Skeletal muscle cell (primary cell): ENCODE measurements at places on chromosomes 6 and 20.
A peak's percentile ranks its signal among the peaks of the same experiment; 100 is the strongest.

DNA sequence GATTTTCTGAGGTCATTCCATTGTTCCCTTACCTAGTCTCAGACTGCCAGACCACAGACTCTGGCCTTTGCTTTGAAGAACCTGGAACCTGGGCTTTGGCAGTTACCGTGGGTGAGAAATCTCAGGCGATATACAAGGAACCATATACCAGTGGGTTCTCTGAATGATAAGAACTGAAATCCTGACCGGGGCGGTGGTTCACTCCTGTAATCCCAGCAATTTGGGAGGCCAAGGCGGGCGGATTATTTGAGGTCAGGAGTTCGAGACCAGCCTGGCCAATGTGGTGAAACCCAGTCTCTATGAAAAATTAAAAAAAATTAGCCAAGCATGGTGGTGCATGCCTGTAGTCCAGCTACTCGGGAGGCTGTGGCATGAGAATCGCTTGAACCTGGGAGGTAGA, 14.3 kb upstream of the SGK2 start:
- DNase-seq = no peak

DNA sequence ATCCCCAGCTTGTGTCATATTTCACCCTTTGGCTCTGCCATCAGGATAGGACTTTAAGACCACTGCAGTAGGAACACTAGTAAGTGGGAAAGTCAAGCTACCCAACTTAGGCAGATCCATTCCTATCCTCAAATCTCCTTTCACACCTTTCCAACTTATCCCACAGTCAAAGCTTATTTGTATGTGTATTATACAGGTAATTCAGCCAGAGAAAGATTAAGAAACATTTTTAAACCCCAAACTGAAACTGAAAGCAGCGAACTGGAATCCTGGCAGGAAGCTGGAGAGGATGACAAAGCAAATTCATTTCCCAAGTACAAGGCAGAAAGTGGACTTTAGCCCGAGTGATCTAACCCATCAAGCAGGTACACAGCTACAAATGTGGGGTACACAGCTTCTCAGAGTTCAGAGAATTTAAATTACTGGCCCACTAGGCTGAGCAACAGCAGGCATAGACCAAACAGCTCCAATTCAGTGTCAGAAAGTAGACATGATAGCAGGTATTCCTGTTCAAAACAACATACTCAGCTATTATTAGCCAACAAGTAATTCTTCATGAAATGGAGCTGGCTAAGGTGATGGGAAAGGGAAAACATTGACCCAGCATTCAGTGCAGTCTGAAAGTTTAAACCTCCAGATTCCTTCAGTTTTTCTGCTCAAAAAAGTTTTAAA, 39.1 kb downstream of the ILRUN start:
- DNase-seq = peak; percentile 64

DNA sequence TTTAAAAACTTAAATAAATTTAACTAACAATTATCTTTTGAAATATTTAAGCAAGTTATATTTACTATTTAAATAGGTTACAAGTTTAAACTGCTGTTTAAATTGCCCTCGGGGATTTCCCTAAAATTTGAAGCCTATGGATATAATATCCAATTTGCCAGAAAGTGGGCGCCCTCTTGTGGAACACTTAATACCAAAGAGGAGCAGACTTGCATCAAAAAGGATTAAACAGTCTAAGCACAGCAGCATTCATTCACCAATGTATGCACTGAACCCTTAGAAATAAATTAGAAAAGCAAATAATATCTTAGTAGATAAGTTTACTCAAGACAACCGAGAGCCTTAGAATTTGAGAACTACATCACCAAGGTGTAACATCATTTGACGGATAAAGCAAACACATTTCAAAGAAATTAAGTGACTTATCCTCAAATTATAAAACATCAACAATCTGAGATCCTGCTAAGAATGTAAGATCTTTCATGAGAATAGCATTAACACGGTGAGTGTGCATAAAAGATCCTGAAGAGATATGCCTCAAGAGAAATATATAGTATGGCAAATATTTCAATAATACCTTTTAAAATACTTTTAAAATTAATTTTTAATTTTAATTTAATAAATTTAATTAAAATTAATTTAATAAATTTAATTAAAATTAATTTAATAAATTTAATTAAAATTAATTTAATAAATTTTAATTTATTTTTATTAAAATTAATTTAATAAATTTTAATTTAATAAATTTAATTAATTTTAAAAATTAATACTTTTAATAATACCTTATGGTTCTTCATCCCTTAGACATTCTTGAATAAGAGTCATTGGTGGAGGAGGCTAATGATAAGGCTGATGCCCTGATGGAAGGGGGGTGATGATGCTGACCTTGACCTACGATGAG, 11.5 kb upstream of the MEP1A start:
- peak; percentile 1 for DNase-seq

DNA sequence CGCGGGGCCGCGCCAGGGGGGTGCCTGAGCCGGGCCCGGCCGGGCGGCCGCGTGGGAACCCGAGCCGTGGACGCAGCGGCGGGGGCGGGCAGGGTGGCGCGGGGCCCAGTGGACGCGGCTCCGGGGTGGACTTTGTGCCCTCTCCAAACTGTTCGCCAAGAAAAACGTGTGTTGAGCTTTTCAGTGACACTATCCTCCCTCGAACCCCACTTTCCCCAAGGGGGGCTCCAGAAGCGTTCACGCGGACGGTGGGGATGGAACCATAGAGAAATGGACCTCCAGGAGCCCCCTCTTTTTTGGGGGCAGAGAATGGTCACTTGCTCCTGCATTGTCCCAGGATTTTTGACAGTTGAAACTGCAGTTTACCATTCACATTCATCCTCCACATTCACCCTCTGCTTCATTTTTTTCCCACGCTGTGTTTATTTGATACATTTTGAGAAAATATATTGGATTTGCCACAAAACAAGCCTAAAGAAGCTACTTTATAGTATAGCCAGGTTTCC, 2.9 kb upstream of the HIVEP1 start:
- DNase-seq = no peak

DNA sequence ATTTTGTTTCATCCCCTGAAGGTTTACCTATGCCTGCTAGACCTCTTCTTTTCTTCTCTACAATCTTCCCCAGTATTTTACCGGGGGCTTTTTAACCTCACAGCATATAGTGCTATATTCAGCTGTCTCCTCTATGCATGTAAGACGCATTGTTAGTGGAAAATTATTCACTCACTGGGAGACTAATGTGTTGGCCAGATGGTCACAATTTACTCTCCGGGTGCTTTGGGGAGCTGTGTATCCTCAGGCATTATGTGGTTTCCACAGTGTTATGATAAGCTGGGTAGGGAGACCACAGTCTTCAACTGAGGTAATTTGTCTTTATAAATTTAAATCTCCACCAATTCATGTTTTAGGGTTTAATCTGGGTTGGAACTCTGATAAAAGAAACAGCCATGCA, 553.8 kb upstream of the PTCHD4 start:
- peak; percentile 1 for DNase-seq

- peak; percentile 7 for DNase-seq
Observed at GRCh38 chr6:67916399-67916798, 718.7 kb upstream of the ADGRB3 start.

DNA sequence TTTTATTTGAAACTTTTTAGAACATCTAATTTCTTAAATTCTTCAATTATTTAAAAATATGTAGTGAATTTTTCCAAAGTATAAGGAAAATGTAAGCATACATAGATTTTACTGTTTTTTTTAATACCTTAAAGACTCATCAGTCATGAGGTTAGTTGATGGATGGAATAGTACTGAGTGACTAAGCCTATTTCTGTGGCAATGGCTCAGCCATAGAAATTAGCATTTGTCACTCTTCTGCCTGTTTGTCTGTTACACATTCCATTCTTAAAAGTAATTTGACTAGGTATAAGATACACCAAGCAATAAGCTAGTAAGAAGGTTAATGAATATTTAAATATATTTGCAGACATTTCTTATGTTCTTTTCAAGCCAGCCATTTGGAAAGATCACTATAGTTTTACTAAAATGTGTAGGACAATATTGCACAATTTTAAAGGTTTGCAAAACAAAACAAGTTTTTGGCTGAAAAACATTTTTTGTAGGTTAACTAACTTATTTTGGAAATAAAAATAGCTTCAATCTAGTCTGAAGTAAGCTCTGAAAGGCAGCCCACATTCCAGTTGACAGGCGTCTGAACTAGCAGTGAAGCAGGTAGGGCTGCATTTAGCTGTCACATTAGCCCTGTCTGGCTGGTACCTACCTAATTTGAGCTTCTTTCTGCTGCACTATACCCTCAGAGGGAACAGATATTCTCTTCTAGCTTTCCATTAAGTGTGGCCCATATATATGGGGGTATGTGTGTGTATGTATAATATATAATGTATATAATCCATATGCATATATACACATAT, 385.7 kb downstream of the GRIK2 start:
- DNase-seq = no peak

DNA sequence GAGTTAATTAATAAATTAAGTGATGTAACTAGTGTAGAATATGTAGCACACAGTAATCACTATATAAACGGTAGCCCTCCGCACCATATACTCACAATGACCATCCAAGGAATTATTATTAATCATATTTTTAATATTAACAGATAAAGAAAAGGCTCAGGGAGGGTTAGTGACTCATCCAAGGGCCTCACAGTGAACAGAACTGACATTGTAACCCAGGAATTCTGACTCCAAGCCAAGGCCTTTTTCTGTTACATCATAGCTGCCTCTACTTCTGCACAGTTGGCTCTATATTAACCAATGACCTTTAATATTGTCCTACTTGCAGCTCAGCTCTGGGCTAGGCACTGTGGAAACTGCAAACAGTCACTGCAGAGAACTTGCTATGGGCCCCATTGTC, 117.5 kb upstream of the SIRPG start:
- no peak for DNase-seq

GRCh38 chr20:46923550-46923949, 28.9 kb downstream of the EYA2 start:
- DNase-seq = no peak

- no peak for DNase-seq
Observed at GRCh38 chr20:4297127-4297826, 281.9 kb upstream of the RNF24 start.

GRCh38 chr6:56459030-56459805, 183.5 kb downstream of the DST start:
- DNase-seq = no peak

DNA sequence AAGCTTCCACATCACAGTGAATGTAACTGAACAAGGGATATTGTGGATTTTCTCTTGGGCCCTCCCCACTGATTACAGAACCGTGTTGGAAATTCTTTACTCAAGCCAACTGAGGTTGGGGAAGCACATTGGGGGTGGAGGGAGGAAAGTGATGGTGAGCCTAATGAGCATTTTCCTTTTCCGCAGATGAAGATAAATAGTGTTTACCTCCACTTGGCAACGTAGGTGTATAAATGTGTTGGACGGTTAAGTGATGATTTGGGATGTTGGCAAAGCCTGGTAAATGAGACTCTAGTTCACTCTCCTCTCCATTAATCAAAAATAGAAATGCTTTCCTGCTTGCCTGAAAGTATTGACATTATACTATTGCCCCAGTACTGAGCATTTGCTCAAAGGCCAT, 27.1 kb upstream of the NRN1 start:
- no peak for DNase-seq

GRCh38 chr6:106273087-106273486, 52.5 kb downstream of the ATG5 start:
- no peak for DNase-seq

GRCh38 chr6:3898265-3898994, 49.3 kb downstream of the FAM50B start:
- DNase-seq = no peak

DNA sequence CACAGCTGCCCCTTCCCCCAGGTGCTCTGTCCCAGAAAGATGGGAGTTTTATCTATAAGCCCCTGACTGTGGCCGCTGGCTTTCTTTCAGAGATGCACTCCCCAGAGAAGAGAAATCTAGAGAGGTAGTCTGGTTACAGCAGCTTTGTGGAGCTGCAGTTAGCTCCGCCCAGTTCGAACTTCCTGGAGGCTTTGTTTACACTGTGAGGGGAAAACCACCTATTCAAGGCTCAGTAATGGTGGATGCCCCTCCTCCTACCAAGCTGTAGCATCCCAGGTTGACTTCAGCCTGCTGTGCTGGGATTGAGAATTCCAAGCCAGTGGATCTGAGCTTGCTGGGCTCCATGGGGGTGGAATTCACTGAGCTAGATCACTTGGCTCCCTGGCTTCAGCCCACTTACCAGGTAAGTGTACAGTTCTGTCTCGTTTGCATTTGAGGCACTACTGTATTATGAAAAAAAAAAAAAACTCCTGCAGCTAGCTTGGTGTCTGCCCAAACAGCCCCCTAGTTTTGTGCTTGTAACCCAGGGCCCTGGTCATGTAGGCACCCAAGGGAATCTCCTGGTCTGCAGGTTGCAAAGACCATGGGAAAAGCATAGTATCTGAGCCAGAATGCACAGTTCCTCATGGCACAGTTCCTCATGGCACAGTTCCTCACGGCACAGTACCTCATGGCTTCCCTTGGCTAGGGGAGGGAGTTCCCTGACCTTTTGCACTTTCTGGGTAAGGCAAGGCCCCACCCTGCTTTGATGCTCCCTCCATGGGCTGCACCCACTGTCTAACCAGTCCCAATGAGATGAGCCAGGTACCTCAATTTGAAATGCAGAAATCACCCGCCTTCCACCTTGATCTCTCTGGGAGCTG, 275.0 kb downstream of the CENPW start:
- no peak for DNase-seq

GRCh38 chr6:81063891-81064290, 688.6 kb downstream of the TENT5A start:
- no peak for DNase-seq

DNA sequence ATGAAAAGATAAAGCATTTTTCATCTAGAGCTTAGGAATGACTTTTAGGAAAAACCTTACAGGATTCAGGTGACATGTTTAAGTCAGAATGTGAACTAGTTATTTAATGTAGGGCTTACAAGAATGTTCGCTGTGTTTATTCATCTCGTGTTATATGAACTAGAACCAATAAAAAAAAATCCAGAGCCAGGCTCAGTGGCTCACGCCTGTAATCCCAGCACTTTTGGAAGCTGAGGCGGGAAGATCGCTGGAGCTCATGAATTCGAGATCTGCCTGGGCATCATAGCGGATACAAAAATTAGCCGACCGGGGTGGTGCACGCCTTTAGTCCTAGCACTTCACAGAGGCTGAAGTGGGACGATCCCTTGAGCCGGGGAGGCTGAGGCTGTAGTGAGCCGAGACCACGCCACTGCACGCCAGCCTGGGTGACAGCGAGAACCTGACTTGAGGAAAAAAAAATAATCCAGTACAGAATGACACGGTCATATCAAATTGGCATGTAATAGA, 46.3 kb downstream of the OR2B2 start:
- DNase-seq = no peak

DNA sequence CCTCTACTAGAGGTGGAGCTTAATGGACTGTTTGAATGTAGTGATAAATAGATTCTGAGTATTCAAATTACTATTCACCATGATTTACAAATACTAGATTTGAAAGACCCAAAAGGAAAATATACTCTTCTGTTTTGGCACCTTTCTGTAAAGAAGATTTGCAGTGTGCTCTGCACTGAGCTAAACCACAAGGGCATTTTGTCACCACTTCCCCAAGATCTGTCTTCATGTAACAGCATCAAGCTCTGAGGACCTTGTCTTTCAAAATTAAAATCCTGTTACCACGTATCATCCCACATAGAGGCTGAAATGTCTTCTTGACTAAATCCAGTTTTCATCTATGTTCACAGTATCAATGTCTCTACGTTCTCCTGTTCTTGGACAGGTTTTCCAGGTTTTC, 3.3 kb upstream of the PGK2 start:
- DNase-seq = no peak
